ENCODE measurements at places on chromosomes 1 and 21. TPM values are rescaled to one million over a fixed set of nuclear protein-coding genes. Genes with fewer than 3 reads are reported as not detected.

KRTAP13-1 gene
- total RNA-seq: not detected

LMX1A gene
- total RNA-seq: not detected

- H3K36me3 ChIP-seq: no peaks in the 10 kb centered on the region
- H3K4me1 ChIP-seq: peaks cover 10% of the 10 kb centered on the region
- H3K27me3 ChIP-seq: no peaks in the 10 kb centered on the region
- DNase-seq: no peak
- H3K27ac ChIP-seq: no peak overlapping the region
- H3K4me3 ChIP-seq: no peak overlapping the region
Observed at GRCh38 chr21:43989401-43989800, 22.7 kb upstream of the TRAPPC10 start.

DNA sequence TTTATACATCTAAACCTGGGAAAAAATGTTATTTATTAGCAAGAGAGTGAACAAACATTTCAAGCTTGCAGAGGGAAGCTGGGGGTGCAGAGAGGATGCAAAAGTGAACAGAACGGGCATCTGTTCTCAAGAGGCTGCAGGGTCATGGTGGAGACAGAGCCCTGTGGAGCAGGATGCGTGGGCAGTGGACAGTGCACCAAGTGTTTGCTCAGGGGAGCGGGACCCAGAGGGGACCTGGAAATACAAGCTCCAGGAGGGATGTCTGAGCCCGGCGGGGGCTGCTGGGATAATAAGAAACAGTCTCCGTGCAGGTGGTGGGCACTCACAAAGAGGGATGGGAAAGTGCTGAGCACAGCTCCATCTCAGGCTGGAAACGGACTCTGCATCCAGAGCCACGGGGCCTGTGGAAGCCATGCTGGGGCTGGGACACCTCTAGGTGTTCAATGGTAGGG lies 105.3 kb upstream of the SLC45A1 start:
- H3K4me1 ChIP-seq: peaks cover 33% of the 10 kb centered on the region
- no peaks in the 10 kb centered on the region for H3K36me3 ChIP-seq
- H3K27ac ChIP-seq: no peak overlapping the region

GRCh38 chr1:244397131-244397530 lies 54.6 kb downstream of the ADSS2 start:
- H3K36me3 ChIP-seq: peaks cover 26% of the 10 kb centered on the region
- H3K27ac ChIP-seq: no peak overlapping the region
- H3K4me1 ChIP-seq: peaks cover 3% of the 10 kb centered on the region
- DNase-seq: no peak

SYT2 gene
- not detected for total RNA-seq

MTFR1L gene
- 29.6 TPM for total RNA-seq

DNA sequence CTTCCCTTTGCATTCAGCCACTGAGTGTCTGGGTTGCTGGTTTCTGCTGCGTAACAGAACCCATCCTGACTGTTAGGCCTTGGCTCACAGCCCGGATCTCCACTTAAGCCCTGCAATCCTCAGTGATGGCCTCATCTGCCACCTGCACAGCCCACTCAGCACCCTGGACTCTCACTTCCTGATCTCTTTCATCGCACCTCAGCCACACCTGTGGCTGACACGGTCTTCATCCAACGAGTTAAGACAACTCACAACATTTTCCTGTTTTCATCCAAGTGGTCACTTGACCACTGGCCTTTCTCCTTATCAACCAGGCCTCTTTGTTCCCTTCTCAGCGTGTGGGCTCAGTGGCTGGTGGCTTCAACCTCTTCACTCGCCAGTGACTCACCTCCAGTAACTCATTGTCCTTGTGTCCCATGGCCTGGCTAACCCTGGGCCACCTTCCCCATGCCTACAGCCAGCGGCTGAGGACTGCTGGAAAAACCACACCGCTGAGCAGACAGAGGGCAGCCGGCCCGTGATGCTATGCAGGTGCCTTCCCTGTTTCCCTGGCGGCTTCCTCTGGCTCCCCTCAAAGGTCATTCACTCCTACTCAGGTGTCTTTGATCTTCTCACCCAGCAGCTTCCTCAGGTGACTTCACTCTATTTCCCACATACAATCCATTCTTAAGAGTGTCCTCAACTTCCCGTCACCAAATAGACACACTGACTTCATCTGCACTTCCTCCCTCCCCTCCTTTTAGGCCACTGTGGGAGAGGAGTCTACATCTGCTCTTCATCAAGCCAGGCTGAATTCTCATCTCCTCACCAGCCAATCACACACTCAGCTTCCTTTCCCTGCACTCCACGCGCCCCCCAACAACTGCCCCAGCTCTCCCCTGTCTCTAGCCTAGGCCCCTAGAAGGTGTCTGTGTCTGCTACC lies 19.9 kb upstream of the EDN2 start:
- H3K4me1 ChIP-seq: peaks cover 7% of the 10 kb centered on the region
- no peak overlapping the region for H3K4me3 ChIP-seq
- no peaks in the 10 kb centered on the region for H3K27me3 ChIP-seq
- H3K27ac ChIP-seq: no peak overlapping the region
- no peak for DNase-seq
- no peaks in the 10 kb centered on the region for H3K36me3 ChIP-seq

DNA sequence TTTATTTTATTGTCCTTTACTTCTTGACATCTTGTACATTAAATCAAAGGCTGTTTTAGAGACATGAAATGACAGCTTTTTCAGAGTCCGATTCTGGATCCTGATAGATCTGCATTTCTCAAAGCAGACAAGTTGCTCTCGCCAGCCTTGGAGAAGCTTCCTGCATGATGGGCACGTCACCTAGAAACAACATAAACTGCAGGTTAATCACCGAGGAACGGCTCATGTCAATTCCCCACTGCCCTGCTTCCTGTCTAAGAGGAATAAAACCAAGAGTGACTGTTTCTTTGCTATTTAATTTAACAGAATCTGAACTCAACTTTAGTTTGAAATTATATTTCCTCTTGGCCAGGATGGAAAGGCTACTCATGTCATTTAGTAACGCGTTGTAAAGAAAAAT lies 77.0 kb downstream of the RWDD3 start:
- no peak overlapping the region for H3K27ac ChIP-seq
- no peaks in the 10 kb centered on the region for H3K4me1 ChIP-seq

GRCh38 chr1:221039616-221040015 lies 160.4 kb downstream of the HLX start:
- H3K4me3 ChIP-seq: no peak overlapping the region
- H3K27me3 ChIP-seq: peaks cover 4% of the 10 kb centered on the region
- no peak overlapping the region for H3K27ac ChIP-seq
- no peak for DNase-seq

NCMAP gene
- not detected for total RNA-seq

PRXL2B gene
- total RNA-seq: 28.4 TPM

- no peak overlapping the region for H3K27ac ChIP-seq
- peaks cover 21% of the 10 kb centered on the region for H3K4me1 ChIP-seq
- H3K27me3 ChIP-seq: peaks cover 26% of the 10 kb centered on the region
- H3K36me3 ChIP-seq: no peaks in the 10 kb centered on the region
- H3K4me3 ChIP-seq: no peak overlapping the region
Observed at GRCh38 chr1:202616355-202616915, 93.8 kb downstream of the SYT2 start.

- H3K4me1 ChIP-seq: no peaks in the 10 kb centered on the region
- H3K36me3 ChIP-seq: no peaks in the 10 kb centered on the region
- H3K27ac ChIP-seq: no peak within 1 kb of the TSS
- H3K27me3 ChIP-seq: peaks cover 12% of the 10 kb centered on the region
- H3K4me3 ChIP-seq: no peak within 1 kb of the TSS
Observed at GRCh38 chr1:216723274-216723780, at the start of gene ESRRG. Gene ESRRG (minus strand): TSS chr1:216723429. CDS start chr1:216723299, 130 bp downstream.

DNA sequence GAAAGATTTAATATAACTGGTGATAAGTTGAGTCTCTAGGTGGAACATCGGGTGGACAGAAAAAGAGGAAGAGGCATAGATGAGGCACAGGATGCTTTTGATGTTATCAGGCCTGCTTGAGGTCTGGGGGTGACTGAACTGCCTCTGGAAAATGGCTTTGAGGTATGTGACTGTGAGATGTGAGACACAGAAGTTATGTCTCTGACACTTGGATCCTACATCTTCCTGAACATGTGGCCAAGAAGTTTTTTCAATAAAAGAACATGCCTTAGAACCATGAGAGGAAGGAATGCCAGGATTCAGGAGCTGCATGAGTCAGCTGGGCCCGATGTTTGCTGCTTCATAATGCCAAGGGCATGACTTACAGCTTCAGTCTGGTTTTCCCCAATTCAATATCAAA lies 11.5 kb upstream of the AIM2 start:
- no peak for DNase-seq
- H3K4me3 ChIP-seq: no peak overlapping the region
- no peaks in the 10 kb centered on the region for H3K27me3 ChIP-seq
- H3K4me1 ChIP-seq: peaks cover 52% of the 10 kb centered on the region

GRCh38 chr1:92299477-92300150 lies 755 bp downstream of the RPAP2 start:
- peaks cover 33% of the 10 kb centered on the region for H3K4me1 ChIP-seq
- H3K36me3 ChIP-seq: peaks cover 56% of the 10 kb centered on the region
- peak overlapping the region; percentile 96 for H3K27ac ChIP-seq
- H3K4me3 ChIP-seq: peak overlapping the region; percentile 98
- H3K27me3 ChIP-seq: no peaks in the 10 kb centered on the region

DNA sequence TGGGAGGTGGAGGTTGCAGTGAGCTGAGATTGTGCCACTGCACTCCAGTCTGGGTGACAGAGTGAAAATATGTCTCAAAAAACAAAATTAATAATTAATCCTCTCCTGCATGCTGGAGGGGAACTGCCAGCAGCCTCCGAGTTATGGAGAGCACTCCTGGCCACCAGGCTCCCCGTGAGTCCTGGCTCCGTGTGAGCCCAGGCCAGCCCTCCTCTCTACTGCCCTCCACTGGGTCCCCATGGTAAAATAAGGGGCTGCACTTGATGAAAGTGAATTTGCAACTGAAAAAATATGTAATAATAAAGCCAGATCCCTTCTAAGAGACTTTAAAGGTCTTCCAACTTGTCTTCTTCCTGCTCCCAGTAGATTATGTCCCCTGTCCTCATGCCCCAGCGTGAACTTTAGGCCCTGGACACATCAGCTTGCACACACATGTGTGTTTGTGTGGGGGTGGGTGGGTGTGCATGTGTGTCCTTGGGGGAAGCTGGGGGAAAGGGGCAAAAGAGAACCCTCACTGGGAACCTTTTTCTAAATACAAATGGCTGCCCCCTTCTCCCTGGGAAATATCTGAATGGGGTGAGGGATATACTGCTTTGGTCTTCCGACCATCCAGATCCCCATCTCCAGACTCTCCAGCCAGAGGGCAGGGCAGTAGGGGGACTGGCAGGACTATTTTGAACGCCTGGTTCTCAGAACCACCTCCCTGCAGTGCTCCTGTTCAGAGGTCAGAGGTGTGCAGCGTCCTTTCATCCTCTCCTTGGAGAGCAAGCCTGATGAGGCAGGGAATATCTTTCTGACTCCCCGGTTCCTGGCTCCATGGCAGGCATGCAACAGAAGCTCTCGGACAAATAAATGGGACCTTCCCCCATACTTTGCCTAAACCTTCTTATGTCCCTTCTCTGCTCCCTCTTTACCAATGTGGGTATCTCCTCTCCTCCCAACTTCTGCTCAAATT lies 26.2 kb downstream of the NEK2 start:
- peaks cover 3% of the 10 kb centered on the region for H3K27me3 ChIP-seq
- no peaks in the 10 kb centered on the region for H3K36me3 ChIP-seq
- H3K4me1 ChIP-seq: peaks cover 3% of the 10 kb centered on the region
- H3K27ac ChIP-seq: no peak overlapping the region

DNA sequence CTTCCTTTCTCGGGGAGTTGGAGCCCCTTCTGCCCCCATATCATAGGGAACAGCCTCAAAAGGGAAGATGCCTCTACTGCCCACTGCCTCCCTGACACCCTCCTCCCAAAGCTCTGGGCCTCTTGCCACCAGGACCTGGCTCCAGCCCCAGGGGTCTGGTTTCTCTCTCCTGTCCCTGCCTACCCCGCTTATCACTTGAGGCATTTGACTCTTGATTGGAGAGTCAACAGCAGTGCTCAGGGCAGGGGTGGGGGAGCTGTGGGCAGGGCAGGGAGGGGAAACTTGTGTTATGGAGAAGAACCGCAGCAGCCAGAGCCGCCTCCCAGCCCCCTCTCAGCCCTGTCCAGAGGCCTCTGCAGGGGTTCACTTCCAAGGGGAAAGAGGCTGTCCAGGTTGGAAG lies 573 bp downstream of the TRIM63 start:
- H3K27me3 ChIP-seq: peaks cover 29% of the 10 kb centered on the region
- no peak for DNase-seq
- no peak overlapping the region for H3K4me3 ChIP-seq
- no peak overlapping the region for H3K27ac ChIP-seq

DNA sequence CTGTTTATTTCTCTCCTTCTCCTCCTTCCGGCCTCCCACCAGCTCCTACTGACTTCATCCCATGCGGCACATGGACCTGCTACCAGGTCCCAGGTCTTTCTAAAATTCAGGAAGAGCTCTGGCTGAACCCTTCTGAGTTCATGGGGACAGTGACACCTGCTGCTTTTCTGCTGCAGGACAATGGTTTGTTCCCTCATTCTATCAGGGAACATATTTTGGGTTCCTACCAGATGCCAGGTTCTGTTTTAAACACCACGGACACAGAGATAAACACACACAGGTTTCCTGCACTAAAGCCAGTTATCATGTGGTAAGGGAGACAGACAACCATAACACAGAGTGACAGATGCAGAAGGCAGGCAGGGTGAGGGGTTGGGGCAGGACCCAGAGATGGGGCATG lies 114.0 kb upstream of the RAB4A start:
- H3K27ac ChIP-seq: no peak overlapping the region
- H3K36me3 ChIP-seq: no peaks in the 10 kb centered on the region
- H3K27me3 ChIP-seq: peaks cover 3% of the 10 kb centered on the region

DNA sequence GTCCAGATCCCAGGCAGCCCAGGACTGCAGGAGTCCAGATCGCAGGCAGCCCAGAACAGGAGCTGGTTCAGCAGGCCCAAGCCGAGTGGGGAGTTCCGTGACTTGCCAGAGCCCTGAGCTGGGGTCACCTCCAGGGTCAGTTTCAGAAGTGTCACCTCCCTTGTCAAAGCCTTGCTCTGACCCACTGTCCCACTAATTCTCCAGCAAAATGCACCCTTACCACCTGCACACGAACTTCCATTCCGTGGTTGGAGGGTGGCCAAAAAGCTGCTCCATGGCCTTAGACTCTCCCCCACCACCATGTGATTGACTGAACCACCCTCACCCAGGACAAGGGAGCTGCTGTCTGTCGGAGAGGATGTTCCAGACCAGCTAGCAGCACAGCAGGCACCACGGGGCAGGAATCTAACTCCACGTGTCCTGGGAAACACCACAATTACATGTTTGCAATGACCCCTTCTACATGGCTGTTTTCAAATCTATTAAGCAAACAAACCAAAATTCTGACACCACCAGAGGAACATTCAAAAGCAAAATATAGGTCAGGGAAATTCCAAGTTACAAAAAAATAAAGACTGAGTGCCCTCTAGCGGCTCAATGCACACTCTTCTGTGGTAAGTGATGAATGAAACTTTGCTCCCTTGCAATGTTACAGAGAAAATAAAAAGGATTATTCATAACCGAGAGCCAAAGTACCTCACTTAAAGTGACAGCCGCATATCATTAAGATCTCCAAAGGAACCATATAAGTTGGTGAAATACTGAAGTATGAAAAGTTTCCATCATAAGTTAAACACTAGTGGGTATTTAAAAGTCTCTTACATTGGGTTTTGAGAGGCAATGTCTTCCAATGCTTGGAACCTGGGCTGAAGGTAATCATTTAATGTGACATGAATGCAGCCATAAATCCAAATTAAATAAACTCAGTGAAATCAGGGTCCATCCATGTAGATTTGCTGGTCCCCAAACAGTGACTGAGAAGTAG lies 76.3 kb downstream of the NPHP4 start:
- peak overlapping the region; percentile 47 for H3K27ac ChIP-seq
- H3K27me3 ChIP-seq: no peaks in the 10 kb centered on the region
- DNase-seq: no peak
- no peak overlapping the region for H3K4me3 ChIP-seq
- H3K4me1 ChIP-seq: peaks cover 5% of the 10 kb centered on the region
- H3K36me3 ChIP-seq: no peaks in the 10 kb centered on the region

HTR1D gene
- not detected for total RNA-seq

Measured in activated T-helper 2 cell treated with anti-CD3 and anti-CD28 coated beads, Interferon-gamma antibody, Interleukin-2, Interleukin-4, amounts not matched to agents 10 μg/mL and 5 μg/mL and 100 μg/mL, durations not matched to agents 14 hours and 24 hours and 36 hours (primary cell).